ENCODE measurements at places on chromosomes 1 and 21.

DNA sequence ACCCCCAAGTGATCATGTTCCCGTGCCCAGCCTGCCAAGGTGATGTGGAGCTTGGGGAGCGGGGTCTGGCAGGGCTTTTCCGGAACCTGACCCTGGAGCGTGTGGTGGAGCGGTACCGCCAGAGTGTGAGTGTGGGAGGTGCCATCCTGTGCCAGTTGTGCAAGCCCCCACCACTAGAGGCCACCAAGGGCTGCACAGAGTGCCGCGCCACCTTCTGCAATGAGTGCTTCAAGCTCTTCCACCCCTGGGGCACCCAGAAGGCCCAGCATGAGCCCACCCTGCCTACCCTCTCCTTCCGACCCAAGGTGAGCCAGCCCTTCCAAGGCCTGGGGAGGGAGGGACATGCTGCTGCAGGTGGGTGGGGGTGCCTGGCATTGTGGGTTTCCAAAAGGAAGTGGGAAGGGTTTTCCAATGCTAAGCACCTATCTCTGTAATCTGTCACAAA is 2.3 kb downstream of the TRIM46 start:
- no peak for DNase-seq

DNA sequence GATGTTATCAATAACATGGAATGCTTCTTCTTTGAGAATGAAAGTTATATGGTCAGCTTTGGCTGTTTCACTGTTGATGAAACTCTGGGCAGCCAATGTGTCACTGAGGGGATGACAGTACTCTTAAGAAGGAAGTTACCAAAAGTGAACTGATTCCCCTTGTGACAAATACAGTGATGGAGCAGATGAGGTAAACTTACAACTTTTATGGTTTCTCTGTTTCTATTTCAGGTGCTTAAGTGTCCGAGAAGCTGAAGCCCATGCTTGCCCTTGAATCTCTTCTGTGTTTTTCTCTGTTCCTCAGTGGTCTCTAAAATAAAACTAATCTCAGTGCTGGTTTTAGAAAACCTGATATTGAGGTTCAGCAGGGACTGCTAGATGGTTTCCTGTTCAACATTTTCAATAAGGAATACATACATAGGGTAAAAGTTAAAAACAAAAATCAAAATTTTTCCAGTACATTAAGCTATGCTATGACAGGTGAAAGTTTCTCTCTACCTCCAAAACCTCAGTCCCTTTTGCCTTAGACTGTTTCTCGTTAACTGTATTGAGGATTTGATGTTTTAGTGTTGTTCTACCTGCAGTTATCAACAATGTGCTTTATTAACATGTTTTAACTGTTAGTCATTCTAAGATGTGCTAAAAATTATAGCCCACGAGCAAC is 454.4 kb upstream of the ADGRL4 start:
- no peak for DNase-seq

- DNase-seq: no peak
These were observed 29.8 kb downstream of the SHISAL2A start for GRCh38 chr1:52662645-52663313.

GRCh38 chr21:38133240-38133639 is 123.6 kb upstream of the KCNJ15 start:
- DNase-seq: no peak

GRCh38 chr1:77732090-77732489 is 27.6 kb downstream of the USP33 start:
- no peak for DNase-seq

DNA sequence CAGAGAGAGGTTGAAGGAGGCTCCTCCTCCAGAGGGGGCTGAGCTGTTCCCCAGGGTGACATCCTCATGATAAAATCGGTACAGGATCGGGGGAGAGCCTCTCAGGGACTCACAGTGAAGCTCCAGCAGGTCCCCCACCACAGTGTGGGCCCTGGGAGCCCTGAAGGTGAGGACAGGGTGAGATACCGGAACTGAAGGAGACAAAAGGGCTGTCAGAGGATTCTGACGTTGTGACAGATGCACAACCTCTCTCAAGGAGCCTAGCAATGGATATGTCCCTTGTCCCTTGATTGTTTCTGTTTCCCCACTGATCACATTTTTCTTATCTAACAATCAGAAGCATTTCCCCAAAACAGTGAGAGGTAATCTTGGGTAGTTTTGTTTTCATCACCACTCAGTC is 5.2 kb downstream of the FCRL3 start:
- DNase-seq: no peak

DNA sequence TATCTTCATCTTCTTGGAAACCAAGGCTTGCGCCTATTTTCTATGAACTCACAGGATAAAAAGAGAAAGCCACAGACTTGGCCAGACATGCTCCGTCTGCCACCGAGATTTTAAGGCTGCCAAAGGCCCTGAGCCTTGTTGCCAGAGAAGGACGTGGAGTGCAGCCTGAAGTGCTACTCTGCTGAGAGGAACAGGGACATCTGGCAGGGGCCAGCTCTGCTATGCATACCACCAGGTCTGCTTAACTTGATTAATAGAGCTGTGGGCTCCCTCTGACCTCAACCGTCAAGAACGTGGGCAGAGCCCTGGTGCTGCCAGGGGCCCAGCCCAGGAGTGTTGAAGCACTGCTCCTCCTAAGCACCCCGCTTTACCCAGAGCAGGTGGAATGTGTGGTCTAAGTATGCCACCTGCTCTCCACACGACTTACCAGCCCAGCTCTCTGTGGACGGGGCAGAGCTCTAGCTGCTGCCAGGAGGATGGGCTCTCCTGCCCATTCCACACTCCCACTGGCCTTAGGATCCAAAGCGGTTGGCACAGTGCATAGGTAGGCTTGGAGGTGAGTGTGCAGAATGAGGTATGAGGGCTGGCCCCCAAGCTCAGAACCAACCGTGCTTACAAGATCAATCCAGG is 10.6 kb downstream of the HCRTR1 start:
- no peak for DNase-seq
